Left lung (tissue), 14 donors: ENCODE measurements at places on chromosomes 5 and 9.

- peak; percentile 79 for DNase-seq
Measured at GRCh38 chr9:135273008-135273407, 185.5 kb downstream of the OLFM1 start.

- no peak for DNase-seq
Measured at GRCh38 chr9:38445154-38446043, 21.1 kb upstream of the IGFBPL1 start.

DNA sequence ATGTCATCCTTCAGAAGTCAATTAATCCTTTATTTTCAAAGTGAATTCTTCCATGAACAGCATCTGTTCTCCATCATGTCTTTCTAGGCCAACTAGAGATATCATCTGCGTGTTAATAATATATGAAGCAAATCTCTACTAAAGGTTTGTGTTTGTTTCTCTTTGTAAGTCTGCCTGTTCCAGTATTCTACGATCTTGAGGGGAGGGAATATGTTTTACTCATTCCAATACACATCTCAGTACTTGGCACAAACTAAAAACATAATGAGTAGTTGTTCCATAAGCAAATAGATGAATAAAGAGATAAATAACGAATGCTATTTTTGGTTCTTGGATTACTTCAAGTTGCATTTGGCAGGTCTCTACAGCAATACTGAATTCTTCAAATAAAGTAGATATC is 470.7 kb upstream of the GRIN3A start:
- DNase-seq = no peak

DNA sequence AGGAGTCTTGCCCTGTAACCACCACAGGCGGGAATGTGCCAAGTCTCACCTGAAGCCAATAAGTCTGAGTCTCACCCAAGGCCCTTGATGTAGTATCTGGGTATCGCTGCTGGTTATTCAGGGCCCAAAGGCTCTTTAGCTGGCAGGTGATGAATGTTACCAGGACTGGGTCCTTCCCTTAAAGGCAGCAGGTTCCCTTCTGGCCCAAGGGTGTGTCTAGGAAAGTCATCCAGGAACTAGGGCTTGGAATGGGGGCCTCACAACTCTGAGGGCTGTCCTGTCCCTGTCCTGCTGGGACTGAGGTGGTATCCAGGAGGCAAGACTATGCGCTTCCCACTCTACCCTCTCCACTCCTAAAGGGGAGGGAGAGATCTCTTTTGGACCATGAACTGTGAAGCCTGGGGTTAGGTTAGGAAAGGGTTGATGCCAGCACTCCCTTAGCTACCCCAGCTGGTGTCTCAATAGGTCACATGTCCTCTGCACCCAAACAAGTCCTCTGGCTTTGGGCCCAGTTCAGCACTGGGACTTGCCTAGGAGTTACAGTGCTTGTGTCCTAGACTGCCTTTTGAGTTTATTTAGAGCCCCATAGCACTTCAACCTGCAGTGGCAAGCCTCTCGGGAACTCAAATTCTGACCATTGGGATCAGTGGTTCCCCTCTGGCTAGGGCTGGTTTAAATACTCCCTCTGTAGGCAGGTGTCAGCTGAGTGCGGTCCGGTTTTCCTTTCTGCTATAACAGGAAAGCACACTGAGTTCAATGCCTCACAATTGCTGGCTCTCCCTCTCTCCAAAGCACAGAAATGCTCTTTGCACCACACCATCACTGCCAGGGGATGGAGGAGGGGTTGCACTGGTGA is 22.5 kb upstream of the RANBP3L start:
- no peak for DNase-seq

GRCh38 chr9:84669288-84670137 is at the start of gene NTRK2:
NTRK2 (plus strand) TSS chr9:84669729; CDS start chr9:84670749, 1,020 bp downstream.
- no peak for DNase-seq

DNA sequence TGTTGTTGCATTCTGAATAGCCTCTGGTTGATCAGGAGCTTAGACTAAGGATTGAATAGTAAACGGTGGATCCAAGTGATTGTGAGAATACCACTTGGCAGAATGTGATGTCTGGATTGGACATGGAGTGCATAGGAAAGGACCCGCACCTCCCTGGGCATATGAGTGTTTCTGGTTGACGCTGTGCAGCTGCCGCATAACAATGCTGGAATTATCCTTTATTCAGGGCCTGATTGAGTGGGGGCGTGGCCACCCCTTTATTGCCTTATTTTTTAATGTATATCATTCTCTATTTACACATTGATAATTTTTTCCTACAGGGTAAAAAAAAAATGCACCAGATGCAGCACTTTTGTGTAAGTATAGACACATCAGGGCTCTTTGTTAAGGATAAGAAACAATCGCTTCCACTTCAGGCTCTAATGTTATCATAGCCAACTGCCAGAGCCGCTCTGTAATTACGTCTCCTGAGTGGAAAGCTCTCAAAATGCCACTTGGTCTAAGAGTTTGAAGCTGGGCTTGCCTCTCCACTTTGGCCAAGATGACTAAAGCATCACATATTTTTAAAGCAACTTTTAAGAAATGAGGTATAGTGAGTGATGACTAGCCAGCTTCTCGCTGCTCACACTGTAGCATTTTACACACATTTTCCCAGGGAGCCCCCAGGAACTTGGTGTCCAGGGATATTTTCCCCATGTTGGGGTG is 5.7 kb downstream of the FGD3 start:
- peak; percentile 53 for DNase-seq

GRCh38 chr5:74376187-74376586 is 264.3 kb downstream of the ENC1 start:
- no peak for DNase-seq

DNA sequence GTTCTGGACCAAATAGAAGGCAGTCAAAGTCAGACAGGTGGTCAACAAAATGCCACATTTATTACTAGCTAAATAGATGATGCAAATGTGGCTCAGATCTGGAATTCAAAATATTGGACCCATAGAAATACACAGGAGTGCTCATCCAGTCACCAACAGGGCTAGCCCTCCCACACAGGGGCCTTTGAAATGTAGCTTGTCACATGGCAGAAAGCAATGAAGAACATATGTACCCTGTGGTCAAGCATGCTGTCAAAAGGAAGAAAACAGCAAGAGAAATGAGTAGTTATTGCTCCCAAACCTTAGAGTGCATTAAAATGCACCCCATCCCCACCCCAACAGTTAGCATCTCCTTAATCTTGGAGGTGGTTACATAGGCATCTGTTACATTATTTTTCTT is 20.9 kb upstream of the CCDC112 start:
- no peak for DNase-seq

GRCh38 chr9:81971727-81972126 is 16.8 kb upstream of the SPATA31D1 start:
- DNase-seq = no peak

DNA sequence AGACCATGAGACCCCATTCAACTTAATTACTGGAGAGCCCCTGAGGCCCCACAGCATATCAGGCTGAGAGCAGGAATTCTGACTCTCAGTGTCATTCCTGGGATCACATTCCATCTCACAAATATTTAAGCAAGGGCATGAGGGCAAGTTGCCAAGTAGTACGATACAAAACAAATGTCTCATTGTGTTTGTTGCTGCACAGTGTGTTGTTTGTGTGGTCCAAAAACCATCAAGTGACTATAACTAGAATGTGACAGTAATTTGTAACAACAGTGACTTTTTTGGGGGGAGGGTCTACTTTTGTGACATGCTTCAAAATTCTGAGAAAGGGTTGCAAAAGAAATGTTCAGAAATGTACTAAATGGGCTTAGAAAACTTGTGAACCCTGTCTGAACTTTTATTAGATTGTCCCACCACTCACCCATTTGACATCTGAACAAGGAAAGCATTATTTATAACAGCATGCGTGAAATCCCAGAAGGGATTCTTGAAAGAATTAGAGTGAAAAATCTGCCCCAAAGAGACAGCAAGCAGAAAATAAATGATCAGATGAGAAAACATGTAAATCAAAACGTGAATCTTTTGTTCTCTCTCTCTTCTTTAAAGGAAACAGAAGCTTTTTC is 347.0 kb downstream of the NTRK2 start:
- DNase-seq = no peak

- no peak for DNase-seq
Measured at GRCh38 chr5:318931-319601, 2.4 kb upstream of the AHRR start.

- no peak for DNase-seq
Measured at GRCh38 chr9:120443489-120443888, 136.5 kb downstream of the CDK5RAP2 start.

DNA sequence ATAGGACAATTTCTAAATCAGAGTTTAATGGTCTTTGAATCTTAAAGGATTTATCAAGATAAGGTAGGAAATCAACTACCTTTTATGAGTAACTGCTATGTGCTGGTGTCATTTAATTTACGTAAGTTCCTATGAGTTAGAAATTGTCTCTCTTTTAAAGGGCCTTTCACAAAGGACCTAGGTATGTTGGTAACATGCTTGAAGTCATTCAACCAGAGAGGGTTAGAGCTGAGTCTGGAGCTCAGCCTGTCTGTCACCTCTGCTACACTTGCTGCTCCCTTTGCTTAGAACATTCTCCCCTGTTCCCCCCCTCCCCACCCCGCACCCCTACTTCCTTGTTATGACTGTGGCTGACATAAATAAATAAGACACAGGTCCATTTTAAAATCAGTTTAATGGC is 190.3 kb upstream of the SEMA6A start:
- DNase-seq = no peak

GRCh38 chr9:70053864-70054263 is 10.2 kb downstream of the MAMDC2 start:
- DNase-seq = no peak

GRCh38 chr5:169020102-169020501 is 280.8 kb downstream of the SLIT3 start:
- DNase-seq = no peak

- no peak for DNase-seq
Measured at GRCh38 chr5:92459654-92460053, 1076.5 kb upstream of the ARRDC3 start.

DNA sequence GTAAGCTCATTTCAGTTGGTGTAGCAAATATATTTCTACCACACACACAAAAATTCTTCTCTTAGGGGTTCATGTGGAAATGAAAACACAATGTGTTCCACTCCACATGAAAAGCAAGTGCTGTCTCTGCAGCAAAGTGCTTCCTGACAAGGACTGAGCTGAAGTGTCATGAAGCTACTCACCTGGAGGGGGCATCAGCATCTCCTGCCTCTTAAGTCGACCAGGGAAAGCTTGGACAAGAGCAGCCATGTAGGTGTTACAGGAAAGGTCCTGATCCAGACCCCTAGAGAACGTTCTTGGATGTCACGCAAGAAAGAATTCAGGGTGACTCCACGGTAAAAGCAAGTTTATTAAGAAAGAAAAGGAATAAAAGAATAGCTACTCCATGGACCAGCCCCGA is 62.8 kb downstream of the SV2C start:
- no peak for DNase-seq

GRCh38 chr5:39928709-39929108 is 503.9 kb upstream of the DAB2 start:
- no peak for DNase-seq

- no peak for DNase-seq
Measured at GRCh38 chr9:69660304-69660703, 11.9 kb downstream of the APBA1 start.

- DNase-seq = no peak
Measured at GRCh38 chr9:4678679-4679267, 596 bp upstream of the CDC37L1 start.

DNA sequence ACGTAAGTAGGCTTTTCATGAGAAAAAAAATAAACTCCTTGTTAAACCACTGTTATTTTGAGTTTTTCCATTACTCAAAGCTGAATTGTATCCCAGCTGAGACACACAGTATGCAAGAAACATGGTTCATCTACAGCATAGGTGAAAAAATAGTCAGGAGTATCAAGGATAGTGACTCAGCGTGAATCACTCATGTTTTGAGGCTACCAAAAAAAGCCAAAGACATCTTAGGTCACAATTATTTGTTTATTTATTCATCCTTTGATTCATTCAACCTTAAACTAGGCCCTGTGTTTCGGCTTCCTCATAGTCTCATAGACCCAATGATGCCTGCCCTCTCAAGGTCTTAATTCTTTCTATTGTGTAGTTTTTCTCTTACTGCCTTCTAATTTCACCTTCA is 32.9 kb upstream of the STX17 start:
- no peak for DNase-seq

GRCh38 chr9:20446248-20446647 is 176.1 kb downstream of the MLLT3 start:
- DNase-seq = no peak

DNA sequence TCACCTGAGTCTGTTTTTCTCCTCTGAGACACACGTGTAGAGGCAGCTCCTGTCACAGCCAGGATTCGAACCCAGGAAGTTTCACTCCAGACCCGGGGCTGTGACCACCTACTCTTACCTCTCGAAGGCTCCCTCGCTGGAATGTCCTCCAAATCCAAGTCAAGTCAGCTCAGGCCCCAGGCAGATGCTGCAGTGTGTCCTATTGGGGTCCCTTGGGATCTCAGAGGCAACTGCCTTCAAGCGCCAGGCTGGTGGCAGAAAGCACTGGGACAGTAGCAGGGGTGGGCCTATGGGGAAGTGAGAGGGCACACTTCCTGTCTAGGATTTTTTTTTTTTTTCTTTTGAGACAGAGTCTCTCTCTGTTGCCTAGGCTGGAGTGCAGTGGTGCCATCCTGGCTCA is 762 bp upstream of the ST6GALNAC4 start:
- no peak for DNase-seq

DNA sequence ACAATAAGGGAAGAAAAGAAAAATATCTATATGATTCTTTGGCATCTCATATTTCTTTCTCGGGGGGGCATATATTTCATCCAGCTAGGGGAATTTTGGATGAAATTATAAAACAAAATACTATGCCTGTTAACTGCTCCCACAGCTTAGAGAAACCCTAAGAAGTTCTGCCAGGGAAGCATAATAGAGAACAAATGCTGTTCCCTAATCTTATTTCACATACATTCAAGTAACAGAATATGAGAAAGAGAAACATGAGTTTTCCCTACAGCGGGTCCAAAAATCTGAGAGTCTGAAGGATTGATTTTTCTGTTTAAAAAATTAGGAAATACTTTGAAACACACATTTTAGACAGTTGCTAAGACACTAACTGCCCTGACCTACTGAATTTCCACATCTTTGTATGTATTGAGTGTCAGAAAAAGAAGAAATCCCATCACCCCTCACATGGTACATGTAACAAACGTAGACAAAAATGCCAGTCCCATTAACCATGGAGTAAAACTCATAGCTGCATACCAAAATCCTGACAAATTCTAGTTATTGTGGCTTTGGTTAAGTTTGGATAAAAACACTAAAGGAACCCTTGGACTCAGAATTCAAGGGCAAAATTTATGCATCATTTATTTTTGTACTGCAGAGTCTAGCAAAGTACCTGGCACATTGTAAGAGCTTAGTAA is 620.2 kb upstream of the DMAC1 start:
- no peak for DNase-seq
